Activated gamma-delta T cell (primary cell): ENCODE measurements at places on chromosomes 3 and 15.

GRCh38 chr3:141796889-141797781, 33.9 kb downstream of the GRK7 start:
- peak; percentile 29 for DNase-seq

- no peak for DNase-seq
These were observed 238.7 kb downstream of the SV2B start for GRCh38 chr15:91338766-91339165.

GRCh38 chr3:144296808-144297207, 325.2 kb downstream of the DIPK2A start:
- DNase-seq = no peak

GRCh38 chr3:10281951-10282350, 10.8 kb downstream of the GHRL start:
- DNase-seq = no peak

- DNase-seq = no peak
These were observed 2.5 kb downstream of the SEMA3B start for GRCh38 chr3:50271314-50271936.

GRCh38 chr3:89447243-89447642, 339.8 kb downstream of the EPHA3 start:
- no peak for DNase-seq

- no peak for DNase-seq
These were observed 1045.0 kb downstream of the FHIT start for GRCh38 chr3:60206206-60206605.

DNA sequence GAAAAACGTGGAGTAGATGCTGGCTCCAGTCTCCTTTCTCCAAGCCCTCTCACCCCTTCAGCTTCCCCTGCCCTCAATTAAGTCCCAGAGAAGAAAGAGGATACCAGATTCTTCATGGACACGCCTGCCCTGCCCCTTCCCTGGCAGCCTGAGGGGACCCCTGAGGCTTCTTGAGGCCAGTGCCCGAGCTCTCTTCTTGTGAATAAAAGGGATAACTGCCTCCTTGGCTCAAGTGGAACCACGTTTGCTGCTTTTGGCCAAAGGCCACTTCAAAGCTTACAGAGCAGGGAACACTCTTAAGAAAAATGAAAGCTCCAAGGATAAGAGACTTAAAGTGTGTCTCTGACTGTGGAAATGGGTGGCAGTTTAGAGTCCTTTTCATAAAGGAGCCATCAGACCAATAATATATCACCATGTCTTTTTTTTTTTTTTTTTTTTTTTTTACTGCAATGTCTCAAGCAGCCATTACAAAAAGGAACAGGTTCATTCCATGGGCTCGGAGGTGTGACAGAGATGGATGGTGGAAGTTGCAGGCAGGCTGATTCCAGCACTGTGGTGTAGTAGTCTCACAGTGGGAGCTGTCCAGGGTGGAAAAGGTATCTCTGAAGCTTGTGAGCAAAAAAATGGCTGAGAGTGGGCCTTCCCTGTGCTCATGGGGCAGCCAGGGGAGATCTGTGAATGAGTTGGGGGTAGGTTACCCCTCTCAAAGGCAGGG, 108.8 kb downstream of the SEMA5B start:
- DNase-seq = no peak

- no peak for DNase-seq
These were observed 95.9 kb upstream of the TNIK start for GRCh38 chr3:171556148-171556547.

DNA sequence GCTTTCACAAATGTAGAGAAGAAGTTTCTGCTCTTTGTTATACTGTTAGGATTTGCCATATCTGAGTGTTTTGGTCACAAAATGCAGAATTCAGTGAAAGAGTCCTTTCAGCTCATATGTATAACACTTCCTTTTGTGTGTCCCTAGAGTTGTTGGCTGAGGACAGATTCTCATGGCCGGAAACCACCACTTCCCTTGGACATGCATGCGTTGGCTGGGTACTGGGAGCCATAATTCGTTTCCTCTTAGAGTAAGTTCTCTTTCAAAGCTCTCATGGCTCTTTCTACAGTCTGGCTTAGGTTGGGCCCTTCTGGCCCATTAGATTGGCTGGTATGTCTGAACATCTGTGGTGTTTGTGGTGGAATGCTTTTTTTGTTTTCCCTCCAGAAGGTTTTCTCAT, 298.5 kb downstream of the DIPK2A start:
- DNase-seq = no peak

GRCh38 chr3:65398953-65399352, 639.8 kb downstream of the MAGI1 start:
- DNase-seq = no peak

- no peak for DNase-seq
These were observed 68.9 kb downstream of the MYH15 start for GRCh38 chr3:108441518-108441917.

DNA sequence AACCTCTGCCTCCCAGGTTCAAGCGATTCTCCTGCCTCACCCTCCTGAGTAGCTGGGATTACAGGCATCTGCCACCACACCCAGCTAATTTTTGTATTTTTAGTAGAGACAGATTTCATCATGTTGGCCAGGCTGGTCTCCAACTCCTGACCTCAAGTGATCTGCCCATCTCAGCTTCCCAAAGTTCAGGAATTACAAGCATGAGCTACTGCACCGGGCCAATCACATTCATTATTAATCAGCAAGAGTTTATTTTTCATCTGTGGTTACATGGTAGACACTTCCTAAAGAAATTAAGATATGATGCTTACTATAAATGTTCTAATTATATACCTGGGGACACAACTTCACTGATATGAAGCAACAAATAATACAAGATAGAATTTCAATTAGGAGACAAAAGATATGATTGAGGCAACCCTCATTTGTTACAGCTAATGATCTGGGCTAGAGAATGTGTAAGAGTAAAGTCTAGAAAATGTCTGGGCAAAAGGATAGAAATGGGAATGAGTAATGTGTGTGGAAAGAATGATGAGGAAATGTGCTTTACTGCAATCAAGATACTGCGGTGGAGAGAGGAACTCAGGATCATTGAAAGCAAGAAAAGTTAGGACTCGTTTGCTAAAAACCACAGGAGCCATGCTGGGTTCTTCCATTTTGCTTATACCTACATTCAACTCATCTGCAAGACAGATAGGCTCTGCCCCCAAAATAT, 366.8 kb downstream of the ZIC1 start:
- no peak for DNase-seq

DNA sequence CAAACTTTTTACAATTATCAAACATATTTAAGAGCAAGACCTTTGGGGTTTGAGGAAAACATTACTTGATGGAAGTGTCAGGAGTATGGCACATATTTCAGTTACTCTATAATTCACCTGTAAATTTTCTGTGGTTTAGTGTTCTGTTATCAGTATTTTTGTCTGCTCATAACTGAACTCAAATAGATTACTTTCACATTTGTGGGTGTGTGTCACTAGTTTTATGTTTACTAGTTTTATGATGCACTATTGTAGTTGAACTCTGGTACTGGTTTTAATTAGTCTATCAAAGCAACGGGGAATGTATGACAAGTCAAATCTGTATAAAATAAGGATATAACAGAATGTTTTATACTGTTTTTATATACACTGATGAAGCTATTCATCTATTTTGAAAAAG, 27.2 kb downstream of the OXSM start:
- no peak for DNase-seq

DNA sequence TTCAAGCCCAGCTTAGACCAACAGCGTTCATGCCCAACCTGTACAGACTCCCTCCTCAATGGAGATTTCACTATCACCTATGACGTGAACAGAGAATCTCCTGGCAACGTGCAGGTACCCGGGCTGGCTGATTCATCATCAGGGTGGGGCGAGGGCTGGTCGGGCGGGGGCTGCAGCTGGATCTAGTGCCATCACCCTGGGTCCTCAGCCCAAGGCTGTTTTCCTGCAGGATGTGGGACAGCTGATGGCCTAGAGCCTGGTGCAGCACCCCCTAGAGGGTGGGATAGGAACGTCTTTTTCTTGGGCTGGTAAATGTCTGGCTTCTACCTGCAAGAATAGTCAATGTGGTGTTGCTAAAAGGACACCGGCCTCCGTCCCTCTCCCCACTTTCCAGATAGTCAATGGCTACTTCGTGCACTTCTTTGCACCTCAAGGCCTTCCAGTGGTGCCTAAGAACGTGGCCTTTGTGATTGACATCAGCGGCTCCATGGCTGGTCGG, 4.4 kb downstream of the ITIH3 start:
- DNase-seq = no peak

- DNase-seq = no peak
These were observed 214.8 kb upstream of the TPRG1 start for GRCh38 chr3:188956839-188957489.

DNA sequence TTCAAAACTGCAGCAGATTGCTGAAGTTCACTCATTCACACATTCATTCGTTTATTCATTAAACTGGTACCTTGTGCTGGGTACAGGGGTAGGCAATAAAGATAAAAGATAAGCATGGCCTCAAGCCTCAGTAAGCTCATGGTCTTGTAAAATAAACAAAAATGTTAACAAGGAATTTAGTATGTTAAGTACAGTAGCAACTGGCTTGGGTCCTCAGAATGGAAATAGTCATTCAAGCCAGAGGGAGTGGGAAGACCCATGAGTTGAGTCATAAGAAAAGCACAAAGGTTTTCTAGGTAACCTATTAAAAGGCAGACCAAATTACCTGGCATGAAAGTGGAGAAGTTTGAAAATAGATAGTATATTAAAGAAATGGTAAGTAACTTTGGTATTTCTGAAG, 163.3 kb downstream of the CDIN1 start:
- DNase-seq = no peak

GRCh38 chr15:29126821-29127461, 142.7 kb downstream of the NSMCE3 start:
- DNase-seq = no peak

GRCh38 chr3:74465715-74466410, 148.6 kb downstream of the CNTN3 start:
- DNase-seq = no peak

DNA sequence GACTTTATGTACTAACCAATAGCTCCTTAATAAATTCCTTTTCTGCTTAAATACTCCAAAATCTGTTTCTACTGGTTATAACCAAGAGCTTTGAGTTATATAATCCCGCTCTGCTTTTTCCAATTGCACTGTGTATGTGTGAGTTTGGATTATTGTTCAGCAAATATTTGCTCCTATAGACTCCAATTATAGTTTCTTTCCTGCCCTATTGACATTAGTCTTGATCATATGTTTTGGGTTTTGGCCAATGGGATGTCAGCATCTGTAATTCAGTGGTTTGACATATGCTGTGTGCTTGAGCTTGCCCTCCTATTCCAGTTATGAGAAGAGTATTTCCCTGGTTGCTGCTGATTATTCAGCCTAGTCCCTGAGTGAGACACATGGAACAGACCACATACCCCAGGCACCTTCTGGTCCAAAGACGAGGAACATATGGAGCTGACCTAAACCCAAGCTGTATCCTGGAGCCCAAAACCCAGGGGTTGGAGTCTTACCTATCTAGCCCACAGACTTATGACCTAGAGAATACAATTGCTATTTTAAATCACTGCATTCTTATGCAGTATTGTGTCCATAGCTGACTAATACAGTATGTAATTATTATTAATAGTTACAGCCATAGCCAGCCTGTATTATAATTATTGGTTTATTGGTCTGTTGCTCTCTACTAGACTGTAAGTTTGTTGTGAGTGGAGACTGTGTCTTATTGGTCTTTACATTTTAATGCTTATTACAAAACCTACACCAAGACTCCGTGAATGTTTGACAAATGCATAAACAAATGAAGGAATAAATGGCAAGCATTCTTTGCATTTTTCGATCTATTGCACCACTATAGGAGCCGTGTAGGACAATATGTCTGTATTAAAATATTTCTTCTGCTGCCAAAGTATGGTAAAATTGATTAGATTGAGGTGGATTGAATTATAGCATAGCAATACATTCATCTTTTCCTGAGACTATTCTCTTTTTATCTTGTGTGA, 11.7 kb upstream of the ZNF280D start:
- DNase-seq = no peak

DNA sequence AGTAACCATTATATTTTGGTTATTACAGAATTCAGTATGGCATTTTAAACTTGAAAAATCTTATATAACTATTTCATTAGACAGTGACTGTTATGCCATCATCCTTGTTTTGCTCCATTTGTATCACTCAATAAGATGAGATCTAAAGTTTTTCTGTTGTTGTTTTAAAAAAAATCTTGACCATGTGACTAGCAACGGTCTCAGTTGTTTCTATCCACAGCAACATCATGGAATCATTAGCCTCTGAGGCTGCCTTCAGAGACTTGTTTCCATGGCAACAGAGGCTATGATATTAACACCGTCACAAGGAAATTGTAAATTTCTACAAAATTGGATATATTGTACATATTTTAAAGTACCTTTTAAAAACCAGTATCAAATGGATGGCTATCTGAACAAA, 129.8 kb downstream of the DLG1 start:
- DNase-seq = no peak

- DNase-seq = no peak
These were observed 5.8 kb downstream of the MCM2 start for GRCh38 chr3:127604035-127604434.

GRCh38 chr3:150373234-150373875, 34.7 kb upstream of the TSC22D2 start:
- DNase-seq = no peak
